Fibroblast of villous mesenchyme (primary cell): ENCODE measurements at places on chromosomes 11 and 22. TPM values are rescaled to one million over a fixed set of nuclear protein-coding genes. Genes with fewer than 3 reads are reported as not detected.

Gene SCGB1A1
- total RNA-seq = not detected in 2 replicates

Gene CRYAB
- total RNA-seq = 11.0 and 20.7 TPM in 2 replicates

Gene OR2AG2
- under 0.01 and 0.32 TPM in 2 replicates for total RNA-seq

Gene TSPAN32
- total RNA-seq = under 0.01 and 0.43 TPM in 2 replicates

Gene NLRX1
- 16.4 and 17.7 TPM in 2 replicates for total RNA-seq

Gene PLAAT2
- total RNA-seq = not detected in 2 replicates
